DMS79 (cell line): ENCODE measurements at places on chromosomes 6 and 20.

DNA sequence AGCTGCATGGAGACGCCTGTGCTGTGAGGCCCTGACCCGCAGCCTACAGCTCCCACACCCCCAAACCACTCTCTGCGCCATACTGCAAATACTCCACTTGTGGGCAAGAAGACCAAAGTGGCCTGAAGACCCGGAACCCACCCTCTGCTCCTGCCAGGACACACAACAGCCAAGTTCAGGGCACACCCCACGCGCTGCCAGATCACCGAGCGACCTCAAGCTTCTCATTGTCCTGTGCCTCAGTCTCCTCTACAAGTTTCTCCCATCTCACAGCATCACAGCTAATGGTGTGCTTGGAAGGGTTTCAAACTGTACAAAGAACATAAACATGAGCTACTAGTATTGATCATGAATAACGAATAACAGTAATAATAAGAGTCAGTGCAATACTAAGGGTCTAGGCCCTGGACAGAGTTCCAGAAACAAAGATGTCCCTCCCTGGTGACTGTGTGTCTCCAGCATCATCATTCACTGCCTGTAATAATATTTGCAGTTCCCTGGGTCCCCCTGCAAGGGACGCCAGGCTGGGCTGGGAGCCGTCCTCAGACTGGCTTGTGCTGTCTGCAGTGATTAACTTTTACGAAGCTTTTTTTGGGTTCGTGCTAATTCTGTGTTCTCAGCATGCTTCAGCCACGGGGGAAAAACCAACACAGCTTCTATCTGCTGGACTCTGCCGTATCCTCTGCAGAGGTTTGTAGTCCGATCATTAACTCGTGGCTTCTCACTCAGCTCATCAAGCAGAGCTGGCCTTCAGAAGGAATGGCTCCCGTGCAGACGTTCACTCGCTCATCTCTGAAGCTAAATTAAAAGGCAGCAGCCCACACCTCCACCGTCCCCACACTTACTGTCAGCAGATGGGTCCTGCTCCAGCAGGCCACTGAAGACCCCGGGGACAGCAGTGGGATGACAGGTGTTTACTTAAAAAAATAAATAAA lies 81.6 kb upstream of the MPC1 start:
- DNase-seq, result no peak

- no peak for DNase-seq
Observed at GRCh38 chr6:21527731-21528130, 65.8 kb upstream of the SOX4 start.

GRCh38 chr20:37228082-37228481 lies 33.5 kb downstream of the GHRH start:
- DNase-seq, result no peak

GRCh38 chr20:24686156-24686555 lies 216.7 kb downstream of the SYNDIG1 start:
- DNase-seq, result no peak

- DNase-seq, result no peak
Observed at GRCh38 chr6:165701005-165701404, 38.0 kb upstream of the PDE10A start.

GRCh38 chr6:79733388-79733787 lies 102.3 kb downstream of the SH3BGRL2 start:
- no peak for DNase-seq

DNA sequence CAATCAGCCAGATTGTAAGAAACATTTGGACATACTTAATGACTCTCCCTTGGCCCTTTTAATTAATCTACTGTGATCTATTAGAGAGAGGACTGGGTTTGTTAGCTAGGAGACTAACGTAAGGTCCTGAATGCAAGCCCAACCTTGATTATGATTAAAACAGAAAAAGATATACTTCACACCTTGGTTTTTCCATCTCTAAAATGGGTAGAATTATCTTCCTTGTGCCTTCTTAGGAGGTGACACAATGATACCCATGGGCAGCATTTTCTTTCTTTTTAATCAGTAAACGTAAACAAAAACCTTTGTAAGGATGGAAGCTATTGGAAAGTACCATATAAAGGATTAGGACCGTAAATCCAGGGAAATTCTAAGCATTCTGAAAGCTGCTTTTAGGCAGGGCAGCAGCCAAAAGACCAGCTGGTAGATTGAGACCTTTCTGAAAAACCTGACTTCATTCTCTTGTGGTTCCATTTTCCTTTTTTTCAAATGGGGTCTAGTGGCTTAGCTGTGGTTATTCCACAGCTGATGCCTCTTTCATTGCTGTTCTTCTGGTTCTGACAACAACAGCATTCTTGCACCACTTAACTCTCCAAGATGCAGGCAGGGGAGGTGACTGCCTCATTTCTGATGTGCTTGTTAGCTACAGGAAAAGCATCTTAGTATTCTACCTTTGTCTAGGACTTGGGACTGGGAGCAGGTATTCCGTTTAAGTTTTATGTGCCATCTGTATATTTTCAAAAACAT lies 27.4 kb downstream of the RREB1 start:
- DNase-seq, result no peak

DNA sequence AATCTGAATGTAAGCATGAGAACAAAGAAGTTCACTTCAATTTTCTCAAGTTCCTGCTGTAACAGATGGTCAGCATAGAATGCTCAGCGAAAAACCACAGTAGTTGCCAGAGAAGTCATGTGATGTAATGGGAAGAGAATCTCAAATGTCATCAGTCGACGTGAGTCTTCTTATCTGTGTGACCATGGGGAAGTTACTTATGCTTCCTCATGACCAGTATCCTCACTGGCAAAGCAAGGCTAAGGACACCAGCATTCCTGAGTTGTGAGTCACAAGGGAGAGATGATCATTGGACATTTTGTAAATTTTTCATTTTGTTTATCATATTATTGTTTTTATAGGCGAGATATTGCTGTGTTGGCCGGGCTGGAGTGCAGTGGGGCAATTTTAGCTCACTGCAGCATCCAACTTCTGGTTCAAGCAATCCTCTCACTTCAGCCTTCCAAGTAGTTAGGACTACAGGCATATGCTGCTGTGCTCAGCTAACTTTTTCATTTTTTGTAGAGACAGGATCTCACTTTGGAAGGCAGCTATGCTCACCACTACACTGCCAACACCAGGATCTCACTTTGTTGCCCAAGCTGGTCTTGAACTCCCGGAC lies 21.9 kb downstream of the SGK1 start:
- DNase-seq, result no peak

- DNase-seq, result no peak
Observed at GRCh38 chr6:34475238-34475682, 9.4 kb downstream of the PACSIN1 start.

GRCh38 chr20:9228774-9229450 lies 160.0 kb downstream of the PLCB4 start:
- no peak for DNase-seq

GRCh38 chr20:7540018-7540417 lies 400.2 kb downstream of the HAO1 start:
- DNase-seq, result no peak

DNA sequence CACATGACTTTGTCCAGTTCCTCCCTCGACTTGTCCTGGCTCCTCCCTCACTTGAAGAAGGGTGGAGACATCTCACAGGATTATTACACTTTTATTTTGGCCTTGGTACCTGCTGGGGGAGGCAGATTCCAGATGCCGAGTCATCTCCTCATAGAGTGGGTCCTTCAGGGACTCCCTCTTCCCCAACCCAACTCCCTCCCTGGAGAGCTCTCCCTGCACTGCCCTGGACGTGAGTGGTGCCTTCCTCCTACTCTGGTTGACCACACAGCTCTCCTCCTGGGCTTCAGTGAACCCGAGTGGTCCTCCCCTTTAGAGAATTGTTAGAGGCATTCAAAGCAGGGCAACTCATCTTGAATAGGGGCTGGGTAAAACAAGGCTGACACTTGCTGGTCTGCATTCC lies 40.9 kb upstream of the MC3R start:
- DNase-seq, result no peak
